Endodermal cell (in vitro differentiated cells): ENCODE measurements at places on chromosomes 4 and X.

DNA sequence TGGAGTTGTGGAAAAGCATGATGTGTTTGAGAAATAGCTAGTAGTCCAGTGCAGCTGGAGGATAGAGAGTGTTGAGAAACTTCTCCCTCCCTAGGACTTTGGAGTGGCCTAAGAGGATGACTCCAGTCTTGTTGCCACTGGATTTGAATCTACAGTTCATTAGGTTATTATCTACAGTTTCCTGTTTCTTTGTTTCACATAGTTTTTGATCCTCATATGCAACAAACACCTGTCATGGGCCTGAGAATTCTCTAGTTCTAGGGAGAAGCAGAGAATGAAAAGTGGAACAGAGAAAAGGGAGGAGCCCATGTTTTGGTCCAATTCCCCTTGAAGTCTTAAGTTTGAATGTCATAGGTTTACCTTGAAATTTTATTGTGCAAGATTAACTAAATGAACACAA is 73.6 kb upstream of the TBC1D9 start:
- H3K36me3 ChIP-seq, result no peaks in the 10 kb centered on the region
- no peak overlapping the region for H3K4me3 ChIP-seq
- no peak overlapping the region for H3K27ac ChIP-seq
- no peaks in the 10 kb centered on the region for H3K4me1 ChIP-seq
- DNase-seq, result no peak
- H3K27me3 ChIP-seq, result no peaks in the 10 kb centered on the region

DNA sequence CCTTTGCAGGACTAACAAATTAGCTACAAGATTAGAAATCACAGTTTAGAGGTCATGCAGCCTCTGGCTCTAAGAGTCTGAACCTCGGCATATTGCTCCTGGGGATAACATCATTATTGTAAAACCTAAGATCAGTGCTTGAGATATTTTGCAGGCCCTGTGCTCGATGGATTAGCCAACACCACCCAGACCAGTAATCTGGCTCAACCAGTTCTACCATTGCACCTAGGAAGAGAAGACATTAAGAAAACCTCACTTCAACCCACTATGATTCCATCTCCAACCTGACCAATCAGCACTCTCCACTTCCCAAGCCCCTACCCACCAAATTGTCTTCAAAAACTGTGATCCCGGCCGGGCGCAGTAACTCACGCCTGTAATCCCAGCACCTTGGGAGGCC is 43.6 kb downstream of the WFS1 start:
- no peak overlapping the region for H3K4me3 ChIP-seq
- DNase-seq, result no peak
- H3K27ac ChIP-seq, result no peak overlapping the region

DNA sequence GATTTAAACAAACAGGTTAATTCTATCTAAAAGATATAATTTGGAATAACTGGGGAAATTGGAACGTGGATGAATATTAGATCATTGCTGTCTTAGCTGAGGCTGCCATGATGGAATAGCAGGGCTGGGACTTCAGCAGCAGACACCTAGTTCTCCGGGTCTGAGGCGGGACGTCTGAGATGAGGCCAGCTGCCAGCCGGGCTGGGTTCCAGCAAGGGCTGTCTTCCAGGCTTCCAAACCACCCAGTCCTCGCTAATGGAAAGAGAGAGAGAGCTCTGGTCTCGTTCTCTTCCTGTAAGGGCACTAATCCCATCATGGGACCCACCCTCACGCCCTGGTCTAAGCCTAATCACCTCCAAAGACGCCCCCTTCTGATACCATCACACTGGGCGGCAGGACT is 85.7 kb downstream of the ADRA2C start:
- DNase-seq, result peak; percentile 63
- H3K27ac ChIP-seq, result peak overlapping the region; percentile 74
- H3K27me3 ChIP-seq, result no peaks in the 10 kb centered on the region
- H3K36me3 ChIP-seq, result no peaks in the 10 kb centered on the region

GRCh38 chrX:15594371-15594770 is 6.4 kb downstream of the ACE2 start:
- H3K4me3 ChIP-seq, result no peak overlapping the region
- peaks cover 6% of the 10 kb centered on the region for H3K4me1 ChIP-seq
- H3K27ac ChIP-seq, result no peak overlapping the region
- no peaks in the 10 kb centered on the region for H3K36me3 ChIP-seq
- no peak for DNase-seq

DNA sequence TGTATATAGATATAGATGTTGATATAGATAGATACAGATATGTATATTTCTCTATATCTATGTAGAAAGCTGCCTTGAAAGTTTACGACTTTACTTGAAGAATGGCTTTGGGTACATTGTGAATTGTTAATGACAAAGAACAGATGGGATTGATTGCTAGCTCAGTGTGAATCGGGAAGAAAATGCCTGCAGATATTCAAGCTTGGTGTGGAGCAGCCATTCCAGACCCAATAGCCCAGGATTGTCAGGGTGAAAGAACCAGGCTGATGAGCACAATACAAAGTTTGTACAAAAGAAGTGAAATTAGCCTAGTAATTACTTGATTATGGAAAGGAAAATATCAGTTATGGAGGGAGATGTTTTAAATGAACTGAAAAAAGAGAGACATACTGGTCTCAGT is 946.2 kb downstream of the STPG2 start:
- H3K4me3 ChIP-seq, result no peak overlapping the region
- no peak for DNase-seq
- no peaks in the 10 kb centered on the region for H3K4me1 ChIP-seq
- no peaks in the 10 kb centered on the region for H3K27me3 ChIP-seq
- H3K36me3 ChIP-seq, result no peaks in the 10 kb centered on the region

DNA sequence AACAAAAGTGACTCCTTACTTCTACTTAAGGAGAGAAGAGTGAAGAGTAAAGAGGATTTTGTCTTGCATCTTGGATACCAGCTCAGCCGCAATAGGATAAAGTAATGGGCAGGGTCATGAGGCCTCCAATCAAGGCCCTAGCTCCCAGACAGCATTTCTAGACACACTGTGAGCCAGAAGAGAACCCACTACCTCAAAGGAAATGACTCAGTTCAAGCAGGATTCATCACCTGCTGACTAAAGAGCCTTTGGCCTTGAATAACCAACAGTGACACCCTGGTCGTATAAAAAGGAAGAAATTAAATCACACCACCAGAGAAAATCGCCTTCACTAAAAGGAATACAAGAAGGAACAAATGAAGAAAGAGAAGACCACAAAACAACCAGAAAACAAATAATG is 416.1 kb downstream of the PCDH18 start:
- no peaks in the 10 kb centered on the region for H3K4me1 ChIP-seq
- no peak for DNase-seq
- no peak overlapping the region for H3K27ac ChIP-seq
- H3K36me3 ChIP-seq, result no peaks in the 10 kb centered on the region
- no peak overlapping the region for H3K4me3 ChIP-seq

DNA sequence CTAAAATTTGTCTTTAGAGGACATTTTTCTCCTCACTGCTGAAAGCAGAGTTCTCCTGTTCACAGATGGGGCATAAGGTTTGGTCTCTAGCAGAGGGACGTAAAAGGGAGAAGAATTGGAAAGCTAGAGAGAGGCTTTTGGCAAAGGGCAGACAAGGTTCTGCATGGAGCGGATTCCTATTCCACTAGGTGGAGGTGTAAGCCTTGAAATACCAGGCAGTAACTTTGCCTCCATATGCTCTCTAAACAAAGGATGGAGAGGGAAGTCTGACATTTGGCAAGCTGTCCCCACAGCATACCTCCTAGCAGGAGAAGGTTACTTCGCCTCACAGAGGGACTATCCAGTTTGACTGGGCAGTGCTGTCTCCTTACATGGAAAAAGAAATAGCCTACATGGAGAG is 174.7 kb downstream of the DACH2 start:
- H3K36me3 ChIP-seq, result no peaks in the 10 kb centered on the region
- no peak for DNase-seq
- H3K27ac ChIP-seq, result no peak overlapping the region
- H3K4me3 ChIP-seq, result no peak overlapping the region
- no peaks in the 10 kb centered on the region for H3K27me3 ChIP-seq

DNA sequence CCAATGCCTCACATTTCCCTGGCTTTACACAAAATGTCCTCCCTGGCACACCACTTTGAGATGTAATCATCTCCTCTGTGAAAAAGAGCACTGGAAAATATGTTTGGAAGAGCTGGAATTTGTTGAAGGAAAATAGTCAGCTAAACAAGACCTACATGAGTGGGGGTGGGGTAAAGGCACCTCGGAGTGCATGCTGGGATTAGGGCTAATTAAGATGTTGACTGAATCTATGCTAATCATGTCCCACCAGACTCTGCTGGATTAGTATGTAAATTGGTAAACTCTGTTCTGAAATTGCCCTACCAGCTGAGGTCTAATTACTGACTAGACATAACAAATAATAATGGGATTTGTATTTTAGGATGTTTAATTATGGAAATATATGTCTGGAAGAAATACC is 46.8 kb upstream of the MID1 start:
- no peak overlapping the region for H3K4me3 ChIP-seq
- H3K27ac ChIP-seq, result no peak overlapping the region
- H3K27me3 ChIP-seq, result no peaks in the 10 kb centered on the region
- DNase-seq, result no peak
- no peaks in the 10 kb centered on the region for H3K4me1 ChIP-seq

GRCh38 chr4:115233600-115233999 is 120.2 kb upstream of the NDST4 start:
- no peaks in the 10 kb centered on the region for H3K36me3 ChIP-seq
- no peak for DNase-seq
- H3K27ac ChIP-seq, result no peak overlapping the region
- H3K4me1 ChIP-seq, result peaks cover 9% of the 10 kb centered on the region
- H3K27me3 ChIP-seq, result no peaks in the 10 kb centered on the region

GRCh38 chr4:5018096-5018495 is 1.2 kb downstream of the CYTL1 start:
- no peak for DNase-seq
- H3K4me3 ChIP-seq, result no peak overlapping the region
- no peak overlapping the region for H3K27ac ChIP-seq
- no peaks in the 10 kb centered on the region for H3K4me1 ChIP-seq
- H3K36me3 ChIP-seq, result no peaks in the 10 kb centered on the region

GRCh38 chr4:32824336-32824735 is 2104.2 kb downstream of the PCDH7 start:
- H3K27ac ChIP-seq, result no peak overlapping the region
- no peaks in the 10 kb centered on the region for H3K27me3 ChIP-seq
- H3K4me3 ChIP-seq, result no peak overlapping the region
- H3K36me3 ChIP-seq, result no peaks in the 10 kb centered on the region
- no peaks in the 10 kb centered on the region for H3K4me1 ChIP-seq

DNA sequence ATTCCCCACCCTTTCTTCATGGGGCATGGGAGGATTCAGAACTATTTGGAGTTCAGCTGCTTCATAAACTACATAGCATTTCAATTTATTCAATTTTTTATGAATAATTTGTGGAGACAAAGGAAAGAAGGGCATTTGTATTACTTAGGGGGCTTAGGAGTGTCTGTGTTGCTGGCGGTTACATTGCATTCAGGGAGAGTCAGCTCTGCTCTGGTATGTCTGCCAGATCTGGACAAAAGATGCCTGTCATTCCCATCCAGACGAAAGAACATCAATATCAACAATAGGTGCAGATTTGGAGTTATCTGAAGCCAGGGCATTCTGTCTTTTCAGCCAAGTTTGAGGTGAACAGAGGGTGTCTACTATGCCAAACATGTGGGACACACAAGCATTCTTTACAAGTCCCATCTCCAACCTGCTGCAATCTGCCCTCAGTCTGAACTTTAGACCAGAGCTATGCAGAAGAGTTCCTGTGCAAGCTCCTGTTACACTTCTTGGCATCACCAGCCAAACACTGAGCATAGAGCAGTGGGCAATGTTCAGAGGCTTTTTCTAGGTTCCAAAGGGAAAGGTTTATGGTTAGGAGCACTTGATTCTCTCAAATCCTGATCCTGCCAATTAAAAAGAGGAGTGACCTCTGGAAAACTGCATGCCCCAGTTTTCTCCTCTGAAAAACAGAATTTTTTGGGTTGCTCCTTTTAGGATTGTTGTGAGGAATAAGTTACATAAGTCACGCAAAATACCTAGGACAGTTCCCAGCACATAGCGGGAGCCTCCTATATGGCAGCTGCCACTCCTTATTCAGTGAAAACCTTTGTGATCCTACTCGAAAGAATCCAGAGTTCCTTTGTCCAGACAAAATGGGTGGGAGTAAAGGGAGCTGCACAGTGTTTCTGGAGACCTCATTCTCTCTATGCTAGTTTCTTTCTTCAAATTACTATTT is 719.5 kb upstream of the SLIT2 start:
- DNase-seq, result no peak
- no peak overlapping the region for H3K4me3 ChIP-seq
- no peaks in the 10 kb centered on the region for H3K4me1 ChIP-seq
- peak overlapping the region; percentile 59 for H3K27ac ChIP-seq
- no peaks in the 10 kb centered on the region for H3K27me3 ChIP-seq

- H3K4me1 ChIP-seq, result no peaks in the 10 kb centered on the region
- peak overlapping the region; percentile 78 for H3K4me3 ChIP-seq
- DNase-seq, result peak; percentile 88
- no peaks in the 10 kb centered on the region for H3K27me3 ChIP-seq
These were observed 977 bp upstream of the RBBP7 start for GRCh38 chrX:16870862-16871815.

- no peak overlapping the region for H3K27ac ChIP-seq
- no peaks in the 10 kb centered on the region for H3K36me3 ChIP-seq
- DNase-seq, result no peak
- H3K4me1 ChIP-seq, result no peaks in the 10 kb centered on the region
These were observed 239.9 kb upstream of the TEX13A start for GRCh38 chrX:105460376-105460775.

- H3K4me1 ChIP-seq, result no peaks in the 10 kb centered on the region
- no peak overlapping the region for H3K27ac ChIP-seq
- no peak for DNase-seq
- H3K4me3 ChIP-seq, result no peak overlapping the region
These were observed 27.3 kb downstream of the ASB5 start for GRCh38 chr4:176241703-176242102.

DNA sequence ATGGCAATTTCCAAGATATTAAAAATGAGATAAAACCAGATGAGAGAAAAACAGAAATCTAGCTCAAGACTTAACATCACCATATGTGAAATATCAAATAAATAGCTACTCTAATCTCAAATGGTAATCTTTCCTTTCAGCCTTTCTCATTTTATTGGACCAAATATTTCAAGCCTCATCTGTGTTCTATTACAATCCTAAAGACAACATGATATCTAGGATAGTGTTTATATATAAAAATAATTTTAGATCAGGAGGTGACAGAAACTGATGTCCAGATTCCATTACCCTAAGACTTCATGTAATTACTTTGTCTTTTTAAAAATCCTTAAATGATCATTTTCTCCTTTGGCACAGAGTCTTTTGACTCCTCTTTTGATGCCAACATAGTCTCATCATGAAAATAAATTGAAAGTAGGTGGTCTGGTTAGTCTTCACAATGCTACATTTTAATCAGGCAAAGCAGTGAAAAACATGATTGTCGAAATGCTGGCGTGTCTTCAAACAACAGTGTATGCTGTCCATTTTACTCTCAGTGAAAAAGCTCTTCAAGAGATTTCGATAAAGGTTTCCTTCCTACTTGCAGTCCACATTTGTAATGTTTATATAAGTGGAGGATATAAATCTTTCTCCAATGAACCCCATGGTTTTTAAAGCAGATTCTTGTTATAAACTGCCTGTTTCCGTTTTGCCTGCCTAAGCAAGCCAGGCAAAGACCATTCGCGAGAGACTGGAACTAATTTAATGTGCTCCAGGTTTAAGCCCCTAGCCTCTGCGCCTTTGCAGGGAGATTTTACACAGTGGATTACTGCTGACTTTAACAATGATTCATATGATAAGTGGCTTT is 169.8 kb downstream of the SCFD2 start:
- H3K4me3 ChIP-seq, result no peak overlapping the region
- no peaks in the 10 kb centered on the region for H3K36me3 ChIP-seq
- H3K27me3 ChIP-seq, result no peaks in the 10 kb centered on the region
- no peaks in the 10 kb centered on the region for H3K4me1 ChIP-seq
- DNase-seq, result no peak
